ENCODE measurements at places on chromosomes 1 and 21.

GRCh38 chr1:99768524-99769245, 2.2 kb upstream of the FRRS1 start:
- DNase-seq, result peak; percentile 71

GRCh38 chr21:36522219-36522808, 42.4 kb upstream of the CLDN14 start:
- DNase-seq, result no peak

DNA sequence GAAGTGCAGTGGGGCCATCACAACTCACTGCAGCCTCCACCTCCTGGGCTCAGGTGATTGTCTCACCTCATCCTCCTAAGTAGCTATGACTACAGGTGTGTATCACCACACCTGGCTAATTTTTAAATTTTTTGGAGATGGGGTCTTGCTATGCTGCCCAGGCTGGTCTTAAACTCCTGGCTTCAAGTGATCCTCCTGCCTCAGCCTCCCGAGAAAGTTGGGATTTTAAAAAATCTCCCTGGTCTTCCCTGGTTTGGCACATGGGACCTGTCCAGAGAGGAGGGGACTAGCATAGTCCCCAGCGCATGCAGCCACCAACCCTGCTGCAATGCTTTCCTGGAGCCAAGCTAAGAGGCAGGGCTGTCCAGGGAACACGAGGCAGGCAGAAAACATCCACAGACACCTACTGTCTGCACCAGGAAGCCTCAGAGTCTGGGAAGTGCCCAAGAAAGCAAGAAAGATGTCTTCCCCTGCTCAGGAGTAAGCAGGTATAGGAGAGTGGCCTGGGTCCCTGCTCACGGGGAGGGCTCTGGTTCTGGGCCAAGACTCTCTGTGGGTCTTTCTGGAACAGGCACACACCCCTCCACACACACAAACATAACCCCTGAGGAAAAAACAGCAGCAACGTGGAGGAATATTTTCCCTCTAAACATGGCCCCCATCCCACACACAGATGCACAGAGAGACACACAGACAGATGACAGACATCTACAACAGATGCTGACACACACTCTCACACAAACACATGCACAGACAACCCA, 30.8 kb downstream of the ECE1 start:
- no peak for DNase-seq

GRCh38 chr1:180889325-180889724, 23.4 kb upstream of the KIAA1614 start:
- DNase-seq, result no peak

DNA sequence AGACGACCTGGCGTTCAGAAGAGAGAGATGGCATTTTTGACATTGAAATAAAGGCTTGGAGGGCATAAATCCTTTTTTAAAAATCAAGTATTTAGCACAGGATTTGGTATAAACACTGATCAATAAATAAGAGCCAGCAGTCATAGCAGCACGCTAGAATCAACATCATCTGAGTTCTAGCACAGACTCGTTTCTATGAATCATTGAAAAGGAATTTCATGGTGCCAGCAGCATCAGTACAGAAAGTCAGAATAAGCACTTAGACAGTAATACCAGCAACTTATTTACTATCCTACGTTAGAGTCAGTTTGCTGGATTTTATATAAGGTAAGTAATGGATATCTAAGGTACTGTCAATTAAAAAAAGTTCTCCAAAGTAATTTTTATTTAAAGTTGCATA, 119.3 kb downstream of the HLCS start:
- peak; percentile 81 for DNase-seq

GRCh38 chr1:200877010-200877409, 4.2 kb downstream of the GPR25 start:
- no peak for DNase-seq

DNA sequence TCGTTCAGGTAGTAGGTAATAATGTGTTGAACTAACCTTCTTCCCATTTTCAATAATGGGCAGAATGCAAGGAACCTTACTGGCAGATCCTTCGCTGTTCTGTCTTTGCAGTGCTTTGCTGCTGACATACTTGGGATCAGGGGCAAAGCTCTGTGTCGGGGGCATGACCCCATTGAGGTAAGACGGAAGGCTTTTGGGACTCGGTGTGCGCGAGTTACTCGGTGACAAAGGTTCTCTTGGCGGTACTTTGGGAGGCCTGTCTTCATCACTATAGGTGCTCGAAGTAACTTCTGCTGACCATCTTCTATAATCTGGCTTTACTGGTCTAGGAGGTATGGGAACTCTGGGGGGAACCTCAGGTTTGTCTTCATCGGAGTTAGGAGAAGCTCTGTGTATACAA, 12.7 kb downstream of the ERRFI1 start:
- DNase-seq, result no peak

GRCh38 chr21:28144089-28144488, 848.6 kb downstream of the LTN1 start:
- no peak for DNase-seq

DNA sequence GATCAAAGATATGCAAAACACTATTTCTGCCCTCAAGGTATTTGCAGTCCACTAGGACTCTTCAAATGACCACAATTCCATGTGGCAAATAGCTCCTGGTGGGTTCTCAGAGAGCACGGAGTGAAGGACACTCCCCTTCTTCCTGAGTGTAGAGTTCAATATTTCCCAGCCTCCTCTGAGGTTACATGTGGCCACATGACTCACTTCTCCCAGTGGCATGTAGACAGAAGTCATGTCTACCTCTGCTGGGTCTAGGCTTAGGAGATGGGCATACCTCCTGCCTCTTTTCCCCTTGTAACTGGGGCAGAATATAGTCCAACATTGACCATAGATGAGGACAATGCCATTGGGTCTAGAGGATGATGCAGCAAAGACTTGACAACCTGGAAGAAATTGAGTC, 191.4 kb downstream of the MIS18A start:
- no peak for DNase-seq

DNA sequence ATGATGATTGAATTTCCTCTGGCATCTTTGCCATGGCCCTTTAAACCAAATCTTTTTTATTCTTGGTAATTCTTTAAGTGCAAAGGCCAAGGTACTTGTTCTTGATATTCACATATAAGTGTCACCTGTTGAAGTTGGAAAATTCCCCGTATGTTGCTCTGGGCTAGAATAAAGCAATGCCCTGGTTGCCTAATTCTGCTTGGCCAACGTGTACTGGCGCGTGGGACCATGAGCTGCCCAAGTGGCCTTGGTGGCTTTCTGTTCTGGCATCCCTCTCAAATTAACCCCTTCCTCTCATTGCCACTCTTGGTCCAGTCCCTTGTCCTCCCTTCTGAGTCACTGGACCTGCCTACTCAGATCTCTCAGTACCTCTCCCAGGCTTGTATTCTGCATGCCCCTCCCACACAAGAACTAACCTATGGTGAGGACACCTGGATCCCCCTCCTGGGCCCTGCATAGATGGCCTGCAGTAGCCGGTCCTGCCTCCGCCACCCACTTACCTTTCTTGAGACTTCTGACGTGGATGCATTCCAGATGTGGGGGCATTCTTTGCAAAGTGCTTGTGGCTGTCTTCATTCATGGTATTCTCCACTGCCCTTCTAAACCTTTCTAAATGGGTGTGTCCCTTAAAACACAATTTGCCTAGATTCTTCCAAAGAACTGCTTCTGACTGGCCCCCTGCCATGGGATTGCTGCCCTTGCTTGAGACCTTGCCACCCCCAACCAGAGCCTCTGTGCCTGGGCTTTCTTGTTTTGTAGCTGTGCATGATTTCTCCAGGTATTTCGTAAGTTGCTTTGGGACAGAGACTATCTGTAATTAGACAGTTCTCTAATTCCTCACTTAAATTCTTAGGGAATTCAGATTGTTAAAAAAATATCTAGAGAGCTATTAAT, 152.4 kb downstream of the GALNT2 start:
- no peak for DNase-seq
